Femur (tissue), 1 donor: ENCODE measurements at places on chromosomes 12 and 14.

- DNase-seq: no peak
These were observed 370.3 kb downstream of the DAD1 start for GRCh38 chr14:22218728-22219127.

GRCh38 chr12:111773801-111774551 lies 7.2 kb downstream of the ALDH2 start:
- peak; percentile 81 for DNase-seq

GRCh38 chr12:80763874-80764273 lies 47.2 kb downstream of the MYF5 start:
- no peak for DNase-seq

DNA sequence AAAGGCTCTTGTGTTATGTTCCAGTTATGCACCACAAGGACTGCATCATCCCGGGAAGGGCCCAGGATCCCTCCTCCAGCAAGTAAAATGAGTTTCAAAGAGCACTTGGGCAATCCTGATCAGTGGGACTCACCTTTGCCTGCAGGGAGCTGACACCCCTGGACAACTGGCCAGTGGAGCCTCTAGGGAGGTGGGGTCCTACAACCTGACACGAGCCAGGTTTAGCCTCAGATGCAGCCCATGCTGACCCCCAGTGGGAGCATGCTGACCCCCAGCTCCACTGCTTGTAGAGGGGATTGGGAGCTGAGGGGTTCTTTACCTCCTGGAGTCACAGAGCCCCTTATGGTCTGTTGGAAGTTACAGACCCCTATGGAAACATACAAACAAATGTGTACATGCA lies 365.8 kb downstream of the CACNA1C start:
- no peak for DNase-seq

DNA sequence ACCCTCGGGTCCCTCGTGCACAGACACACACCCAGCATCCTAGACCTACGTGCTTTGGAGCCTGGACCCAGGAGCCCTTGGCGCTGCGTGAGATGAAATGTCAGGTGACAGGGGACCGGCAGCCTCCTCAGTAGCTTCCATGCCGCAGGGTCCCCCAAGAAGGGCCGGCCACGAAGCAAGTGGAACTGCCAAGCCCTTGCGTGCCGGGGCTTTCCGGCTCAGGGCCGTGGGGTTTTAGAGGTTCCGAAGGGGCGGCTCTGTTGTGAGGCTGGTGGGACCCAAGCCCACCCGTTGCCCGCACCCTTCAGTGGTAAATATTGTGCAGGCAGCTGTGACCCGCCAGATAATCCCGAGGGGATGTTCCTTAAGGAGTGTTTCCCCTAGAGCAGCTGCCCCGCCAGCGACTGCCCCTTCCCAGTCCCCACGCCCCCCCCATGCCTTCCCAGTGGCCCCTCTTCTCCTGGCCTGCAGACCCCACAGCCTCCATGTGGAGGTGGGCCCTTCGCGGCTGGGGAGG lies 133.7 kb downstream of the ADGRD1 start:
- peak; percentile 10 for DNase-seq
